ENCODE measurements at places on chromosomes 12 and 14.

DNA sequence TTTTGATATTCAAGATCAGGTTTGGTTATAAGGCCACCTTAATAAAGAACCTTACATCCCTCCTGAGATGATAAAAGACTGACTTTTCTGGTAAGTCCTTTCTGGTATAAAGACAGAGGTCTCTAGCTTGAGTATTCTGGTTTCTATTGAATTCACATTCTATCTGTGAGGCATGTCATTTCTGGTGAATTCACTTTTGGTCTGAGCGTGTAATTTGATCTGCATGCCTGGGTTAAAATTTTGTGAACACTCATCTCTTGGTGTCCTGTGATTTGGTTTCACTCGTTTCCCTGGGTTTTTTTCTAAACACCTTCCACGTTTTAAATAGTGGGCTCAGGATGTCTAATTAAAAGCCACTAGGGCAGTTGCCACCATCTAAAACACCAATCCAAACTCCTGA, 12.2 kb downstream of the EIF5 start:
- DNase-seq, result no peak

- DNase-seq, result no peak
These were observed 6.7 kb downstream of the CDKN1B start for GRCh38 chr12:12723681-12724420.

- no peak for DNase-seq
These were observed 247.6 kb downstream of the IPO8 start for GRCh38 chr12:30448038-30448437.

GRCh38 chr12:115998119-115998633, 279.3 kb downstream of the MED13L start:
- DNase-seq, result no peak

DNA sequence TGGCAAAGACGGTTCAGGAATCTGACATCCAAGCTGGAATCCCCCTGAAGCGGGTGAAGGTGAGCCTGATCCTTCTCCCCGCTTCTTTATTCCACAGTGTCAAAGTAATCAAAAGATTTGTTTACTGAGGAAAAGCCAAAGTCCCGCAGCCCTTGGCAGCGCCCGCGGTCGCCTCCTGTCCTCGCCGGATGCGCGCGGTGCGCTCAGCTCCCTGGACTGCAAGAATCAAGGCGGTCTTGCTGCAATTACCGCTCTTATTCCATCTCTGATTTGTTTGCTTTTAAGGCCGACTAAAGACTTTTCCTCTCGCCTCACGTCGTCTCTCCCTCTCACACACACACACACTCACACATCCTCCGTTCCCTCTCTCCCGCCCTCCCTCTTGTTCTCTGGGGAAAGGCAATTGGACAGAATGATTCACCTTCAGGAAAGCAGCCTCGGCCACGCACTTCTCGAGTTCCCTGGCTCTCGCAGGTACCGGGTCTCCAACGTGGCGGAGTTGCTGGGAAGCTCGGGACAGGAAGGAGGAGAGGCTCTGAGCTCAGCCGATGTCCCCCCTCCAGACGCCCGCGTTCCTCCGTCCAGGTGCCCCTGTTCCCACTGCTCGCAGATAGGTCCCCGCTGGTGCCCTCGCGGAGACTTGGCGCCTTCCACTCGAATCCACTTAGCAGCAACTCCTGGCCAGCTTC, 68.6 kb upstream of the USP15 start:
- no peak for DNase-seq

- no peak for DNase-seq
These were observed 30.4 kb upstream of the IFT81 start for GRCh38 chr12:110093631-110094311.

DNA sequence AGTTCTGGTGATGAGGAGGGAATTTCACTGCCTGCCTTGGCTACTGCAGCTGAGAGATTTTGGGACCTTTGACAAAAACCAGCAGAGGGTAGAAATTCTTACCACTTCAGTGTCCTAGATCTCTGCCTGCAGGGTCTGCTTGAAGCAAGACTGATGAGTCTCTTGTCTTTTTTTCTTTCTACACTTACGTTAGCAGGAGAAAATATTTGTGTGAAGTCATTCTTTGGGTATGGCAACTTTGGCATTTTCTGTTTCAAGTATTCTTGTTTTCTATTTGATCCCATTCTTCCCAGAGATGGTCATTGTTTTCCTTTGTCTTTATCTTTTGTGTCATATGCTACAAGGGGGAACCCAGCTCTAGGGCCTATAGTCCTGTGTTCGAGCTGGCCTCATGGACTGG, 65.6 kb upstream of the FERMT2 start:
- no peak for DNase-seq

DNA sequence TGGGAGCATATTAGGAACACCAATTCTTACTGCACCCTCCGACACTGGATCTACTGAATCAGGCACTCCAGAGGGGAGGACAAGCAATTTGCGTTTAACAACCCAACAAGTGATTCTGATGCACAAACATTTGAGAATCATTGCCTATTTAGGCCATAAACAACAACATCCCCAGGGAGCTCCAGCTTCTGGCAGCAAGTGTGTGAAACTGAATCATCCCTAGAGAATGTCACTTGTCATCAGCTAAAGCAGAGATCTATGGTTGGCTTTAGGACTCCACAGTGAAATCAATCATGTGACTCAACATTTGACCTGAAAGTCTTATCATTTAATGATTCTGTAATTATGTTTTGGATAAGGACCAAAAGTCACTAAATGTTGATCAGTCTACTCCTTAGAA, 505.0 kb upstream of the FLRT2 start:
- DNase-seq, result no peak

DNA sequence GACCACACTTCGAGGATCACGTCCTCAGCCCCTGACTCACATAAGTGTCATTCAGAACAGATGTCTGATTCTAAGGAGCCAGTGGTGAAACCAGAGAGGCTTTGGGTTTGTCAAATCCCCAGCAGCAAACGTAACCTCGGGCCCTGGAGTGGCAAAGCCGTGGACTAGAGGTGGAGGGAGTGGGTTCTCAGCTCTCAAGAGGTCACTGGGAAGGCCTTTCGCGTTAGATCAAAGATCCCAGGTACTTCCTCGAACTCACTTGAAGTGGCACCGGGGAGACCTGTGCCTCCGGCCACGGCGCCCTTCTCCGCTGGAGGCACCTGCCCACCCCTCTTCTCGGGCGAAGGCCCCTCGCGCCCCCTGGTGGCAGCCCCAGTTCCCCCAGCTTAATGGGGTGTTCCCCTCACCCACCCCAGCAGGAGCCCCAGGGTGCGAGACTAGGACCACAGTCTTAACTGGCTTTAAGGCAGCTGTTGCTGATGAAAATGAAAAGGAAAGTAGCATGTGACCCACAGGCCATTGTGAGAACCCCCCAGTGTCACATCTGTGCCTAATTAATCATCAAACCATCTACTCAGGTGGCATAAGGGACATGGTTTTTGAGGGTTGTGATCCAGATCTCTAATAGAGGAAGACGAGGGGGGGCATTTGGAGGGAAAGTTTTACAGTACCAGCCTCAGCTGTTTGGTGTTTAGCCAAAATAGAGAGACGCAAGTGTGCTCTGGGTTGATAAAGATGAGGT, 672 bp upstream of the ESR2 start:
- DNase-seq, result peak; percentile 80

DNA sequence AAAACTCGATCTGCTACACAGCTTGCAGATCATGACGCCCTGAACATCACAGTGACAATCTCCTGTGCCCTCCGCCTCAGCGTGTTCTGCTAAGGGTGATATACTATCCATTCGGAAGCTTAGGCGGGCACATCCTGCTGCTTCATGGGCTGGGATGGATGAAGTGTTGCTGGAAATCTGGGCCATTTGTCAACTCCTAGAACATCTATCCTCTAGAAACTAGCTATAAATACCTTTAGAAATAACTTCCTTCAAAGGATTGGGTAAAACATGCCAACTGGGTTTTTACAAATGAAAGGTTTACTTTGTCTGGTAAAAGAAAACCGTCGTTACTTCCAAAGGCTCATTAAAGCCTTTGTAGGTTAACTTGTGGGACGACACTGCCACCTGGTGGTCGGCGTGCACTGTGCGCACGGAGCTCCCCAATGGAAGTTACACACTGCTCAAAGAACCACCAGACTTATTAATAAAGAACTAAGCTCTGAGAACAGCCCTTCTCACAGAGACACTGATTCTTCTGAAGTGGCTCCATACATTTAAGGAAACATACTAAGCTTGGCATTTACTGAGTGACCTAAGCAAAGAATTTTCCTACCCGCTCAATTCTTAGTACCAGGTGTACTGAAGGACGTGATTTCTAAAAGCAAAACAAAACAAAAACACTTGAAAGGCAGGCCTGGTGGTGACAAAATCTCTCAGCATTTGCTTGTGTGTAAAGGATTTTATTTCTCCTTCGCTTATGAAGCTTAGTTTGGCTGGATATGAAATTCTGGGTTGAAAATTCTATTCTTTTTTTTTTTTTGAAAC, 21.6 kb upstream of the CACNA2D4 start:
- peak; percentile 90 for DNase-seq

- DNase-seq, result no peak
These were observed 36.5 kb downstream of the SSPN start for GRCh38 chr12:26231921-26232320.

DNA sequence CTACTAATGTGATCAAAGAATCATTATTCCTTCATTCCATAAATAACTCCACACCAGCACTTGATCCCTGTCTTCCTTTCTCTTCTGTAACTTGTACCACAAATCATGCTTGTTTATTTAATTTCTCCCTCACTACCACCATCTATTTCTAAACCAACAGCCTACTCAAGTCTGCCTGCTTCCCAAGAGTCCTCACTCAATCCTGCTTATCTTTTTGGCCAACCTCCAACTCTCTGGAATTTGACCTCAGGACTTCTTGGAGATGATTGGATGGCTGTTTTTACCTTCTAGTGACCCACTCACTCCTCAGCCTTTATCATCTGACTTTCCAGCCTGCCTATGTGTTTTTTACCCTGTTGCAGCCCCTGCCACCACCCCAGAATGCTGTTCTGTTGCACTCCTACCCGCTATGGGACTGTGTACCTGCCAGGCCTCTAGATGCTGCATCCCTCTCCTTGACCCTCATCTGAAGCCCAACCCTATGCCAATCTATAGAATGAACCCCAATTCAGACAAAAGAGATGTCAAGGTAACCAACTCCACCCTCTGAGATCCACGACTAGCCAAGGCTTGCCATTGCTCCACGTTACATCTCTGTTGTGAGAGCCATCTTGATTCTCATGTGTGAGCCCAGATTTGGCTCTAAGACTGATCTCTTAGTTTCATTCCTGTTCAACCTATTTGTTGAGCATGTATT, 150.2 kb upstream of the PLEKHG7 start:
- DNase-seq, result no peak

DNA sequence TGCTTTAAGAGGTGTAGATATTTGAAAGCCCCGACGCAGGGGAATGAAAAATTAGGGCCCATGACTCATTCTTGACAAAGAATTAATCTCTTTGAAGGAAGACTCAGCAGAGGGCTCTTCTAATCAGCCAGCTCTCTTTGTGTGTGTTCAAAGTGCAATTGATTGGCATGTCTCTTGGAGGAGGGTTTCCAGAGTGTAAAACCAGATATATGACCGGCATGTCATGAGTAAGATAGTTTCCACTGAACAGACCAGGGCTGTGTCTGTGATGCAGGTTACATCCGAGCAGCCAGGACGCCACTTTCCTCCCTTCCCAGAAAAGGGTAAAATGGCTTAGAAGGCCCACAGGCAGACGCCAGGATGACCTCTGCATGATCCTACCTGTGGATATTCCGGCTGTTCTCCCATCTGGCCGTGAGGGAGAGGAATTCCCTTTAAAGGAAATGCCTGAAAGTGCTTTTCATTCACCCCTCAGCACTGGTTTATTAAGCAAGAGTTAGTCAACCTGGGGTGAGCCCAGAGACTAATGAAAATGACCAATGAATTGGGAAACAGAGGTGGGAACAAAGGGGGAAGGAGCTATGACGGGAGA, 7.2 kb upstream of the KRT75 start:
- DNase-seq, result no peak

DNA sequence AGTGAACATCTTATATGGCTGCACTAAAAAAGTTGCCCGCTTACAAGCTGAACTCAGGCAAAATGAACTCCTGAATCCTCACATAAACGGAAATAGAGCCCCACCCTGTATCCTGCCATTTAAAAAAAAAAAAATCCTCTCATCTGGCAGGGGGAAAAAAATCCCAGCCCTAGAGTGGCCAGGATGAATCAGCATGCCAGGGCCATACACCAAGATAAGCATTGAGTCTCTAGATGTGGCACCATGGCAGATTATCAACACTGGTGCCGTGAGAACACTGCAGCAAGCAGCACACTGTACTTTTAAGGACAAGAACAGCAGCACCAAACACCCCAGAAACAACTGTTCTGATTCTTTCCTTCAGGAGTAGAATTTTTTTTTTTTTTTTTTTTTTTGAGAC, 65.5 kb downstream of the RASSF3 start:
- DNase-seq, result no peak

DNA sequence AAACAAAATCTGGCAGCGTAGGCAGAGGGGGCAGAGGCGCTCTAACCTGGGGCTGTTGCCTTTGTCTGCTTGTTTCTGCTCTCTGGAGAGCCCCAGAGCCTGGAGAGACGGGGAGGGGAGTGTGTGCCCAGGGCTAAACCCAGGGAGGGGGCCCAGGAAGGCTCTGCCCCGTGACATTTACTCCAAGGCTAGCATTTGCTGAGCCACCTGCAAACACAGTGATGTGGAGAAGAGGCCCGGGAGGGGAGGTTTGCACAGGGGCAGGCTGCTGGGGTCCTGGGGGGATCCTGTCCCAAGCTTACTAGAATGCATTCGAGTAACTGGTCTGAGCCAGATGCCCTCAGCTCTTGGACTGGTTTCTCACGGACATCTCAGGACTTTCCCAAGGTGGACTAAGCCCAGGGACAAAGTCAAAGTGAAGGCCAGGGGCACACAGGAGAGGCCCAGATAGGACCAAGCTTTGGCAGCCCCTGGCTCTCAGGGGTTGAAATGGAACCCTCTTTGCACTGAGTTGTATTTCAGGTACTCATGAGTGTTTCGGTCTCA, 12.0 kb downstream of the MEG3 start:
- no peak for DNase-seq

DNA sequence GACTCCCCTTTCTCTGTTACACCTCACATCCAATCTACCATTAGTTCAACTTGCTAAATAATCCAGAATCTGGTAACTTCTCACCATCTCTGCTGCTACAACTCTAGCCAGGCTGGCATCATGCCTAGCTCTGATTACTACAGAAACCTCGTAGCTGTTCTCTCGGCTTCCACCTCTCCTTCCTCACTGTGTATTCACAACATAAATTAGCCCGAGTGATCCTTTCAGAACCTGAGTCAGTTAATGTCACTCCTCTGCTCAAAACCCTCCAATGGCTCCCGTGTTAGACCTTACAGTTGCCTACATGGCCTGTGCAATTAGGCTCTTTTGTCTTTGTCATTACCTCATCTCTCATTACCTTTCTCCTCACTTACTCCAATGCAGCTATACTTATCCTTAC, 139.4 kb downstream of the PDE3A start:
- no peak for DNase-seq

- no peak for DNase-seq
These were observed at the start of gene DENND5B for GRCh38 chr12:31590642-31591379. Gene DENND5B (minus strand): TSS chr12:31591136. CDS start chr12:31590832, 304 bp downstream.

GRCh38 chr12:72272091-72272661, at the start of gene TRHDE:
Gene TRHDE (plus strand): TSS chr12:72272370. CDS start chr12:72272644, 274 bp downstream.
- DNase-seq, result no peak

- no peak for DNase-seq
These were observed 696.8 kb upstream of the LRFN5 start for GRCh38 chr14:40909906-40910305.

- no peak for DNase-seq
These were observed 363.1 kb downstream of the LRIG3 start for GRCh38 chr12:58557171-58557570.
